Natural killer cell (primary cell): ENCODE measurements at places on chromosomes 11 and 22. TPM values are rescaled to one million over a fixed set of nuclear protein-coding genes. Genes with fewer than 3 reads are reported as not detected.

- DNase-seq: peak; percentile 19
Observed at GRCh38 chr11:94171693-94172440, 43.2 kb downstream of the PANX1 start.

GRCh38 chr22:30250661-30251267 is 4.2 kb upstream of the LIF start:
- DNase-seq: no peak

The HDAC10 gene
- total RNA-seq: 131 TPM

DNA sequence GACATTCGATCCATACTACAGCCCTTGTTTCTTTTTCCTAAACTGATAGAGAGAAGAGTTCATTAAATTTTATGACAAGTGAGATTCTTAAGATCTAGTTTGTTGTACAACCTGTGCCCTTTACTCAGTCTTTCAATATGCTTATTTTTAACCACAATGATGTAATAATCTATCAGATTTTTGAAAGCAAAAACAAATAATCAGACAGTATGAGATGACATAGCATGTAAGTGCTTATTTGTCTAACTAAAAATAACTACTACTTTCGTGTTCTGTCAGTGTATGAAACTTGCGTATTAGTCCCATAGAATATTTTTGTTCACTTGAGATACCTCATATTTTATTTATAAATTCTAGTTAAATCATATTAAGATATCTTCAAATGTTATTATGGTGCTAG is 33.2 kb downstream of the RAB39A start:
- no peak for DNase-seq

- no peak for DNase-seq
Observed at GRCh38 chr11:130732476-130732875, 183.8 kb downstream of the SNX19 start.

DNA sequence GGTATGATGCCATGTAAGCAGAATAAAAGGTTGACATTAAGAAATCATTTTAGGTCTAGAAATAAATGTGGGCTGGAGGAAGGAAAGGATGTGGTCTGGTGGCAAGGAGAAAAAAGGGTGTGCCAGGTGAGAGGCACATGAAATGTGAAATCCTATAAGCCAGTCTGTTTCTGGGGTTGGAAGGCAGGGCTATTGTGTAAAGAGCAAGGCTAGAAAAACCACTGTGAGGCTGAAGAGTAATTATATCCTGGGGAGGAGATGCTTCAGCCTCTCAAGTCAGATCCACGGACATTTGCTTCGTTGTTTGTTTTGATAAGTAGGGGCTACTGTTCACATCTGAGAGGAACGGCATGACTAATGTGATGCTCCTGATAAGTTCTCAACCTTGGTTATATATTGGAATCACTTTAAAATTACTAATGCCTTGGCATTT is 77.5 kb upstream of the CTSC start:
- peak; percentile 60 for DNase-seq

DNA sequence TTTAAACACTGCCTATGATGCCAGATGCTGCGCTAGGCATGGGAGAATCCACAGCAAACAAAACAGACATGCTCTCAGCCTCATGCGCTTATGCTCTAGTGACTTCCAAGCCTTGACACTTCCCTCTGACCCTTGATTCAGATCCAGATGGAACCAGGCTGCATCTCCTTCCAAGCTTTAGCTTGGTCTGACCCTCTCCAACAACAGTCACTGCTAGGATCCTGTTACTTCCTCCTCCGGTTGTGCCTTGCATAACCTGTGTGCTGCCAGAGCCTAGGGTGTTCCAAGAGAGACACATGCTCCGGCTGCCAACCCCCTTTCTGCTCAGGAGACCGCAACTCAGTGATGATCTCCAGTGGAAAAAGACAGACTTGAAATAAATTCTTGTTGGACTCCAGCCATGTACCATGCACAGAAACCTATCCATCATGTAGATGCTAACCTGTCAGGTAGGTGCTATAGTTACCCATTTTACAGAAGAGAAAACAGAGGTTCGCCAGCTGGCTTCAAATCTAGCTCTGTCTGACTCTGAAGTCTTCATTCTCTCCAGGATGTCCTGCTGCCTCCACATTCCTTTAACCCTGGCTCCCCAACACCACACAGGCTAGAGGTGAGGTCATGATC is 136.3 kb upstream of the TEAD1 start:
- no peak for DNase-seq

GRCh38 chr22:36387959-36388726 is at the start of gene MYH9:
MYH9 (minus strand) TSS chr22:36387967; CDS start chr22:36349236, 38,731 bp downstream.
- peak; percentile 97 for DNase-seq

GRCh38 chr11:109747839-109748238 is 325.8 kb downstream of the C11orf87 start:
- no peak for DNase-seq

DNA sequence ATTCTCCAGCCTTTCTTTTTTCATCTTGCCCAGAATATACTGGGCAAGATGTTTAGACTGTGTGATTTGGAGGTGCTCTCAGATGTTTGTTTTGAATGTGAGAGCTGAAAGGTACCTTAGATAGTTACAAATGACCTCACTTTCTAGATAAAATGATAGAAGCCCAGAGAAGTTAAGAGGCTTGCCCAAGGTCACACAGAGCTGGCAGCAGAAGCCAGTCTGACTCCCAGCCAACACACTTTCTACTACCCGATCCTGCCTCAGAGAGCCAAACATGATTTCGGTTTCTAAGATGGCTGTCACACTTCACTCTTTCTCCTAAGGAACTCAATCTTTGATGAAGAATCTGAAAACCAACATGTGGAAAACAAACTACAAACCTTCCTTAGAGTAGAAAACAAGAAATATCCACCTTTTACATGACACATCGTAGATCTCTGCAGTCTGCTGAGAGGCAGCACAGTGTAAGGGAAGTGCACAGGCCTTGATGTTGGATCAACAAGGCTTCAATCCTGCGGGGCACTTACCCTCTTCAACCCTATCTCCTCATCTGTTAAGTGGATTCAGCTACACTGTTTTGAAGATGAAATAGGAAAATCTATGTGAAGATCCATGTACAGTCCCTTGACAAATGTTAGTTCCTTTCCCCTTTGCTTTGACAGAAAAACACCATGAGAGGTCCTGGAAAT is 58.6 kb downstream of the SYTL2 start:
- no peak for DNase-seq

- no peak for DNase-seq
Observed at GRCh38 chr22:23904573-23905254, 10.5 kb downstream of the MIF start.

GRCh38 chr11:27310182-27310581 is 52.8 kb downstream of the CCDC34 start:
- DNase-seq: no peak

DNA sequence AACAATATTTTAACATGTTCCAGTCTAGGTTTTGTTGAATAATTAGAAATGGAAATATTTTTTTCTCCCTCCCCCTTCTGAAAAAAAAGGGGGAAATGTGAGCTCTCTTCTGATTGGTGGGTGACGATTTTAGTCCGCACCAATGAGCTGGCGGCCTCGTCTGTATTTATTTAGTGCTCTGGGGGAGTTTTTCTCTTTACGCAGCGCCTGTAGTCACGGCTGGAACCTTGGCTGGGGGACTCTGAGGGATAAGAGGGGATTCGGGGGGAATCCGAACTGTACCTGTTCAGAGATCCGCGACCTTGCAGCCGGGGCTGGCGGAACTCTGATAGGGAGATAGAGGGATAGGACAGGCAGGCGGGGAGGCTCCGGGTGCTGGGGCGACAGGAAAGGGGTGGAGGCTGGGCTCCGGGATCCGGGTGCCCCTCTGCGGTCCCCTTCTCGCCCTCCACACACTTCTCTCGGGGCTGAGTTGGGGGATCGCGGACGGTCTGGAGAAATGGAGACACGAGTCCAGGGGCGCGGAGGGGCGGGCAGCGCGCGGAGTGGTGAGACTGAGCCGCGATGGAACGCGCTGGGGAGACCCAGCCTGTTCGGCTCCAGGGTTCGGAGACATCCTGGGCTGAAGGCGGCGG is 99.7 kb upstream of the HSD17B12 start:
- no peak for DNase-seq

- DNase-seq: no peak
Observed at GRCh38 chr11:113876074-113876797, 864 bp upstream of the USP28 start.

DNA sequence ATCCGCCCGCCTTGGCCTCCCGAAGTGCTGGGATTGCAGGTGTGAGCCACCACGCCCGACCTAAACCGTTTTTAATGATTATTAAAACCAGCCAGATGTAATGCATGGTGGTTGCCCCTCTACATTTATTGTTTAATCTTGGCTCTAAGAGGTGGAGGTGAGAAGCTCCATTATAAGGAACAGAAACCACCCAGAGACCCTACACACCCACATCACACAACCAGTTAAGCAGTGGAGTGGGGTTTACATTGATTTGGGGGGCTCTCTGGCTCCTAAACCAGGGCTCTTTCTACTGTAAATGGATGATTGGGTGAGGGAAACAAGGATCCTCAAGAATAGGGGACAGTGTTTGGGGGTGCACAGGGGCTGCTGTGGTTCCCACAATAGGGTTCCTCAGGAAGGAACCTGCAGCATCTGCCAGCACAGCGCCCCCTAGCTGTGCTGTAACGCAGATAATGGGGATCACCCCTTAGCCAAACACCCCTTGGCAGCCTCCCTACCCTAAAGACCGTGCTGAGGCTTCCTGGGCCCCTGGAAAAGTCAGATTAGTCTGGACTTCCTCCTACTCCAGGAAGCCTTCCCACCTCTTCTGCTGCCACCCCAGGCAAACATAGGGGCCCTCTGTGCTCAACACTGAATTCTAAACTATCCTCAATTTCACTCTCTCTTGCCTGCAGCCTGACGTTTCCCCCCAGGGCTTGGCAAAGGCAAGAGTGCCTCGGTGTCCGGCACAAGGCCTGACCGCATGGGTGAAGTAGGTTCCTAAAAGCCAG is 2.4 kb downstream of the MPST start:
- DNase-seq: peak; percentile 52

The OR2AG2 gene
- total RNA-seq: not detected

- DNase-seq: no peak
Observed at GRCh38 chr22:39463931-39464390, 7.1 kb downstream of the MGAT3 start.

- no peak for DNase-seq
Observed at GRCh38 chr11:14618060-14618459, 25.5 kb upstream of the PDE3B start.

The MB gene
- not detected for total RNA-seq

The RIMBP3C gene
- 0.38 TPM for total RNA-seq

The VSIG2 gene
- total RNA-seq: not detected

- no peak for DNase-seq
Observed at GRCh38 chr22:20257212-20258020, 10.7 kb downstream of the RTN4R start.

The ENTHD1 gene
- not detected for total RNA-seq

GRCh38 chr11:97883086-97883485 is 1137.7 kb upstream of the CNTN5 start:
- no peak for DNase-seq

The TRIM48 gene
- total RNA-seq: not detected

The BLID gene
- total RNA-seq: not detected

DNA sequence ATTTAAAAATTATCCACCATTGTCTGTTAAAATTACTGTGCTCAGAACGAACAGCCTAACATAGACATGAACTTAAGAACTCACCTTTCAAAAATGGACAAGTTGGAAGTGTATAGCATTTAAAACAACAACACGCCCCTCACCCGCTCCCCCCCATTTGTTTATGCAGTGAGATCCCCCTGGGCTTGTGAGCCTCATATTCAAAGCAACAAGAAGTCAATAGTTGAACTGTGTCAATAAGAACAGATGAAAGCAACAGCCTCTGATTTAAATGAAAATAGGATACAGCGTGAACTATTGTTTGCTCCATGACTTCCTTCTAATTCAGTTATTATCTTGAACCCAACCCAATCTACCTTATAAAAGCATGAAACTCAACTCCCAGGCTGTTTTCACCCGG is 314.2 kb downstream of the BLID start:
- no peak for DNase-seq

DNA sequence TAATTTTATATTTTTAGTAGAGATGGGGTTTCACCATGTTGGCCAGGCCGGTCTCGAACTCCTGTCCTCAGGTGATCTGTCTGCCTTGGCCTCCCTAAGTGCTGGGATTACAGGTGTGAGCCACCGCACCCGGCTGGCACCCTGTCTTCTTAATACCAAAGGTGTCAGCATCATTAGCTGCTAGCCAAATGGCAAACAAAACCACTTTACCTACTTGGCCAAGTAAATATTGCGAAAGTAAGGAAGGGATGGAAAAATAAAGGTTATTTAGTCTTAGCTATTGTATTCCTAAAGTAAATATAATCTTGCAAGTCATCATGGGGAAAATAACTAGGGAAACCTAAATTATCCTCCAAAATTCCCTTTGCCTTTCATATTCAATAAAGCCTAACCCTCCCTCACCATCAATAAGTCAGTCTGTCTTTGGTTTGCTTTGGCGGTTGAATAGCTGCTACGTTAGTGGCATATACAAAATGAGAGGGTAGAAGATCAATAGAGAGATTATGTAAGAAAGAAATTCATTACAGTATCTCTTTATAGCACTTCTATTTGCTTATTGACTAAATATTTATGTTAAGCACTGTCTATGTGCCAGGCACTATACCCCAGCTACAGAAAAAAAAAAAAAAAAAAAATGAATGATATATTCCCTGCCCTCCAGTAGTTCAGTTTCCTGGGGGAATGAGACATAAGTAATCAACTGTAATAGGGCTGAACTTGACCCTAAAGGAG is 40.2 kb upstream of the CFAP300 start:
- DNase-seq: no peak

DNA sequence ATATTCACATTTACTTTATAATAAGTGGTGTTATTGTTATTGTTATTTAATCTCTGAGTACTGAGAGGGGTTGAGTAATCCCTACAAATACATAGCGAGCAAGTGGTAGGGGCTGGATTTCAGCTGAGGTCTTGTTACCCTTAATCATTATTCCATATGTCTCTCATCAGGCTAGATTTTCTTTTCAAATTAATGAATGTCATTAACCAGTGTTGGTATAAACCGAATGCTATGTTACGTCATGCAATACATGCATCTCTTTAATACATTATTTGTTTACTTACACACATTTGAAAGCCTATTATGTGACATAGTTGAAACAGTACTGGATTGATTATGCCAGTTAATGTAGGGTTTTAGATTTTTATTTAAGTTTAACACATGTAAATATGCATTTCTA is 18.9 kb downstream of the PDGFD start:
- DNase-seq: no peak

DNA sequence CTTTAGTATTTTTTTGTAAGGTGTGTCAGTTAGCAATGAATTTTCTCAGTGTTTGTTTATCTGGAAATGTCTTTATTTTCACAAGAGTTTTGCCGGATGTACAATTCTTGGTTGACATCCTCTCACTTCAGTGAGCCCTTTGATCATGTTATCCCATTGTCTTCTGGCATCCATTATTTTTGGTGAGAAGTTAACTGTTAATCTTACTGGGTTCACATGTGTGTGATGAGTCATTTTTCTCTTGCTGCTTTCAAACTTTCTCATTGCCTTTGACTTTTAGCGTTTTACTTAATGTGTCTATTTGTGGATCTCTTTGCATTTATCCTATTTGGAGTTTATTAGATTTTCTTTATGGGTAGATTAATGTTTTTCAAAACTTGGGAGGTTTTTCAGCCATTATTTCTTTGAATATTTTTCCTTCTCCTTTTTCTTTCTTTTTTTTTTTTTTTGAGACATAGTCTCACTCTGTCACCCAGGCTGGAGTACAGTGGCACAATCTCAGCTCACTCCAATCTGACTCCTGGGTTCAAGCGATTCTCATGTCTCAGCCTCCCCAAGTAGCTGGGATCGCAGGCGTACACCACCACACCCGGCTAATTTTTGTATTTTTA is 100.5 kb upstream of the RRM1 start:
- DNase-seq: no peak

The GUCY1A2 gene
- not detected for total RNA-seq

- no peak for DNase-seq
Observed at GRCh38 chr22:28505416-28506149, 174.1 kb downstream of the TTC28 start.

- DNase-seq: no peak
Observed at GRCh38 chr22:46764140-46764680, 1.8 kb downstream of the TBC1D22A start.
